ENCODE measurements at places on chromosomes 4 and X. TPM values are rescaled to one million over a fixed set of nuclear protein-coding genes. Genes with fewer than 3 reads are reported as not detected.

Gene RAB9A
- 29.1 TPM for total RNA-seq

Gene FRAS1
- 3.2 TPM for total RNA-seq

Gene PCDH18
- not detected for total RNA-seq

Gene AVPR2
- total RNA-seq: not detected

Gene ITGB1BP2
- 0.71 TPM for total RNA-seq
